Naive thymus-derived CD8-positive, alpha-beta T cell (primary cell): ENCODE measurements at places on chromosomes 7 and 10.
A peak's percentile ranks its signal among the peaks of the same experiment; 100 is the strongest.

- DNase-seq: no peak
Measured at GRCh38 chr7:50591480-50592438, 26.6 kb upstream of the DDC start.

GRCh38 chr10:106571192-106571946, 593.1 kb downstream of the SORCS1 start:
- DNase-seq: no peak

DNA sequence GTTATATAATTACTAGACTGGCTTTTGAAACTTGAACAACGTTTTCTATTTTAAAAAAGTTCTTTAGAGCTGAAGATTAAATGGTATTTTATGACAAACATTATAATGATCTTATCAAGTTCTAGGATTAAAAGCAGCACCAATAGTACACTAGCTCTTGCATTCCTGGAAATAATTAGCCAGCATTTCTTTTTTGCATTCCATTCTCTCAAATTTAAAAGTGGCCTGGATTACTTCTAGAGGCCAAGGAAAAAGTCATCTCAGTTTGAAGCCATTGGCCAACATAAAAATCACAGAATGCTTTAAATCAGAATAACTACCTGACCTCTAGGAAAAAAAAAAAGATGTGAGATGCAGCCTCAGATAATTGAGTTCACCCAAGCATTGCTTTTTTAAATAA, 1326.4 kb upstream of the SORCS1 start:
- no peak for DNase-seq

- no peak for DNase-seq
Measured at GRCh38 chr10:73625004-73625883, 16.0 kb downstream of the MYOZ1 start.

GRCh38 chr10:128463991-128464760, 338.0 kb upstream of the MKI67 start:
- peak; percentile 26 for DNase-seq

DNA sequence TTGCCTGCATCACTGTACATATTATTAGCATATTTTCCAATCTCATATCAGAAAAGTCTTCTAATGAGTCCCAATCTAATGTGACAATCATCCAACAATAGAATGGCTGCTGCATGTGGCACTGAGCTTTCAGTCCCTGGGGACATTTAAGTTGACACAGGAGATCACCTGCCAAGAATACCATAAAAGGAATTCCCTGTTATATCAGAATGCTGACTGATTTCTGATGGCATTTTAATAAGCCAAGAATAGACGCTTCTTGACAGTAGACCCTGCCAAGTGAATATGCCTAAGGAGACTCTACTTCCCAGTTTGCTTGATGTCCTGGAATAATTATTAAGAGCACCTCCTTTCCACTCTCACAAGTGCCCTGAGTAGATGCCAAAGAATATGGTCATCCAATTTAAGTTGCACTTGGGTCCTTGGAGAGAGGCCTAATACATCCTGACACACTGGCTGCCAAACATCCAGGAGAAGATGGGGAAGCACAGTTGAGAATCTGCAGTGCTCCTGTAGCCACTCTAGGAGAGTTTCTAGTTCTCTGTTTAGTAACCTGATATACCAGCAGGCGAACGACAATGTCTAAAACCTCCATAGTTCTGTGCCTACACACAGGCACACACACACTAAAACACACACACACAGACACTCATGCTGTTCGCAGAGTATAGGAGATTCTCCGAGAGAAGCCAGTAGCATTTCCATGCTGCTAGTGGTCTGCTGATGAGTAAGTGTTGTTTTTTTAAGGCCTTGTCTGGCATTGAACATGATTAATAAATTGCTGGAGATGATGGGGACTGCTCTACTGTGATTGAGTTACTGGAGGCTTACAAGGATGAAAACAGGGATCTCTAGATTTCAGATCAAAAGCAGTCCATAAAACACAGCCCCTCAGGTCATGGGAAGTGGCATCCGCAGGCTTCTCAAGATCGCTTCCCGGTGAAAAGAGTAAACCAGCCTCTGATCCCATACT, 369.6 kb downstream of the KCNMA1 start:
- DNase-seq: no peak

GRCh38 chr7:111082351-111082750, 8.6 kb upstream of the LRRN3 start:
- DNase-seq: no peak

DNA sequence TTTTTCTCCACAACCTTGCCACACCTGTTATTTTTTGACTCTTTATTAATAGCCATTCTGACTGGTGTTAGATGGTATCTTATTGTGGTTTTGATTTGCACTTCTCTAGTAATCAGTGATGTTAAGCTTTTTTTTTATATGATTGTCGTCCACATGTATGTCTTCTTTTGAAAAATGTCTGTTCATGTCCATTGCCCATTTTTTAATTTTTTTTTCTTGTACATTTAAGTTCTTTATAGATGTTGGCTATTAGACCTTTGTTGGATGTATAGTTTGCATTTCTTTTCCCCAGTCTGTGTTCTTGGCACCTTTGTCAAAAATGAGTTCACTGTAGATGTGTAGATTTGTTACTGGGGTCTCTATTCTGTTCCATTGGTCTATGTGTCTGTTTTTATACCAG, 28.8 kb downstream of the ZSCAN25 start:
- no peak for DNase-seq

DNA sequence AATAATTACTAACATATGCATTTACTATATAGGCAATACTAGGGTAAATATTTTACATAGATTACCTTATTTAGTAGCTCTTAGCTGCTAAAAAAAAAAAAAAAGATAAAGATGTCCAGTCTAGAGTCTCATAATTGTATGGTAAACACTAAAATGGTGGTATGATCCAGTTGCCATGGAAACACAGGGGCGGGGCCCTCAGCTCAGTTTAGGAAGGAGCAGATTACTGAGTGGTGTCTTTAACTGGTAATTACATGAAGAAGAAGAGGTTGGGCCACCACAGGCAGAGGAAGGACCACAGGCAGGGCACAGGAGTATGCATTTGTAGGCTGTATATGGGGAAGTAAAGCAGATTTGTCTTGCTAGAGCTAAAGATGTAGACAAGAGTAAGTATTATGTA, 43.7 kb downstream of the ITGB8 start:
- no peak for DNase-seq

GRCh38 chr10:44362866-44363711, 21.8 kb downstream of the CXCL12 start:
- no peak for DNase-seq

DNA sequence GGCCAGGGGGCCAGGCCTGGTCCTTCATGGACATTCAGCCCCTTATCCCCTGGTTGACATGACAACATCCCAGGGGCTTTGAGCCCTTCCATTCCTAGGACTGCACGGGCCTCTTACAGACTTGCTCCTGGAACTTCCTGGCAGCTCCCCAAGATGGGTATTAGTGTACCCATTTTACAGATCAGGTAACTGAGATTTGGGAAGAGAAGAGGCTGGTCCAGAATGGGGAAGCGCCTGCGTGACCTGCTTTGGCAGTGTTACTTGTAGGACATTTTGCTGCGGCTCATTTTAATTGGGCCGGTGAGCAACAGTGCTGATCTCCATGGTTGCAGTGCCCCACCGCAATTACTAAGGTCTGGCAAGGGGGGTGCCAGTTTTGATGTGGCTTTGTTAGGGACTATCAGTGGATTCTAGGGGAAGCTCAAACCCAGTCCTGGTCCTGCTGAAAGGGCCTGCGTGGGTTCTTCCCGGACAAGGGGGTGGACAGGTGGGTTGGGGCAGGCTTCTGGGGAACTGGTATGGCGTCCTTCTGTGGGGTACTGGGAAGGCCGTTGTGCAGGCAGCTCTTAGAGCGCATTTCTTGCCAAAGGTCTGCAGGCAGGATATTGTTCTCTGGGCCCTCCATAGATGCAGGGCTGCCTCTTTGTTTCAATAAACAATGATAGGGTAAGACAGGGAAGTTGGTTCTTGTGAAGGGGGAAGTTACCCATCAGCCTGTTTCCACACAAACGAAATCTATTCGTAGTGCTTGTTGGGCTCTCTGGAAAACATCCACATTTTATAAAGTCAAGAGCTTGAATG, 137.6 kb downstream of the RGS10 start:
- no peak for DNase-seq

DNA sequence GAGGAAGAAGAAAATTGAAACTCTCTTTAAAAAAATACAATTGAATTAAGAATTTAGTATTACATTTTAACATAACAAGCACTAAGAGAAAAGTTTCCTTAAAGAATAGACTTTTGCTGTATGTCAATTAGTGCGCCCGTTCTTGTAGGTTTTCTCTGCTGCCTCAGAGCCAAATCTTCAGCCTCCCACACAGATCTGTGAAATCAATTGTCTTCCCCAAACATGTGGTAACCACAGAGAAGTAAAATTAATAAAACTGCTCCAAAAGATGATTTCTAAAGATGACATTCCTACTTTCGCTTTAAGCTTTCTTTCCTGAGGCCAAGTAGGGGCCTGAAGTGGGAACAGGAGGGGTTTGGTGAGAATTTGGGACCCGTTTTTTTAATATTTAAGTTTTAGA, 113.2 kb upstream of the ADO start:
- no peak for DNase-seq

DNA sequence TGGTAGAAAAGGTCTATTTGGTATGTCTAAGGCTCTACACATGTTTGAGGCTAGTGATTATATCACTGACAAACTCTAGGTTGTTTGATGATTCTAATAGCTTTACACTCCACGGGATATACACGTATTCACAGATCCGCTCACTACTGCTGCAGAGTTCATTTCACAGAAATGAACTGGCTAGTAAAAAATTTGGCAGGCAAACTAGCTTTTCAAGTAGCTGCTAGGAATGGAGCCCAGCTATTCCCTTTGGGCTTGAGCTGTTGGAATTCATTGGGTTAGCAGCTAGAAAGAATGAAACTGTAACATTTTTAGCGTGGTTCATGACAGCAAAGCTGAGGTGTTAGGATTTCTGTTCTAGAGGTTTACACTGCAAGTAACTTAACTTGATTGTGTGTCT, 37.6 kb downstream of the R3HCC1L start:
- no peak for DNase-seq

GRCh38 chr7:151206914-151207313, 3.4 kb downstream of the H2BK1 start:
- peak; percentile 38 for DNase-seq

GRCh38 chr7:133562621-133563020, 309.7 kb downstream of the EXOC4 start:
- no peak for DNase-seq

GRCh38 chr7:101912716-101913110, 95.3 kb downstream of the CUX1 start:
- DNase-seq: no peak

- no peak for DNase-seq
Measured at GRCh38 chr10:119112056-119112455, 8.1 kb downstream of the DENND10 start.

- DNase-seq: no peak
Measured at GRCh38 chr10:73653701-73654100, 2.1 kb downstream of the SYNPO2L start.

DNA sequence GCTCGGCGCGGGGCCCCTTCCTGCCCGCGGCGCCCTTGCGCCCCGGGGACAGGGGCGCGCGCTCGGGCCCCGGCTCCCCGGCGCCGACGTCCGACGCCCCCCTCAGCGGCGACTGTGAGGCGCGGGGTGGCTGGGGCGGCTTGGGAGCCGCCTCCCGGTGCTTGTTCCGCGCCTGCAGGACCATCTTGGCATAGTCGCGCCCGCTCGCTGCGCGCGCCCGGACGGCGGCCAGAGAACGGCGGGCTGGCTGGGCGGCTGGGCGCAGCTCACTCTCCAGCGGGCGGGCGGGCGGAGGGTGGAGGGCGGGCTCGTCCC, at the start of gene DPY19L1:
Gene DPY19L1 (minus strand): TSS at position 275 of the 315 bp plus-strand sequence. CDS start 91 bp downstream, at position 184.
- no peak for DNase-seq

DNA sequence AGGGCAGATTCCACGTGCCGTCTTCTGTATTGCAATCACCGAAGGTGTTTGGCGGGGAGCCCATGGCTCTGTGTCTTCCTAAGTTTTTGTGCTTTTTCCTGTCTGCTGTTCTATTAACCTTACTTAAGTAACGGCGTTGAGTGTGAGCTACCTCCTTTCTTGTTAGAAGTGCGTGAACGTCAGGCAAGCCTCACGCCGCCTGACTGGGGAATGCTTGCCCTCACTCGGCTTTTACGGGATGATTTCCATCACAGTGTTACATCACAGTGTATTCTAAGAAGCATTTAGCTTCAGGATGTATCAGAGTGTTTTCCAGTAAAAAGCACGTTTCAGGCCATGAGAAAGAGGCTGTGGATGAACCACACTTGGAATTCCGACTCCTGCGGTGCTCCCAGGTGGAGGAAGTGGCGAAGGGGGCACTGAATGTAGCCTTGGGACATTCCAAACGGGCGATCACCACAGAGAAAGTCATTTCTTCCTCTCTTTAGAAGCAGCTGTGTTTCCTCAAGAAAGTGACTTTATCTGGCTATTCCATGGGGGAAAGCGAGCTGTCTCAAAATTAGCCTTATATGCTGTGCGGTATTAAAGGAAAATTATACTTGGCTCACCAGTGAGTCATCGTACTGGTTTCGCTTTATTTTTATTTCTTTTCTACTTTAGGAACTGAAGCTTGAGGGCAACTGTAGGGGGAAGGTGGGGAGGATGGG, 290.7 kb downstream of the KLF6 start:
- DNase-seq: no peak

GRCh38 chr10:89633484-89633883, 11.6 kb downstream of the PANK1 start:
- no peak for DNase-seq

- DNase-seq: no peak
Measured at GRCh38 chr7:87702326-87702725, 74.1 kb downstream of the RUNDC3B start.

DNA sequence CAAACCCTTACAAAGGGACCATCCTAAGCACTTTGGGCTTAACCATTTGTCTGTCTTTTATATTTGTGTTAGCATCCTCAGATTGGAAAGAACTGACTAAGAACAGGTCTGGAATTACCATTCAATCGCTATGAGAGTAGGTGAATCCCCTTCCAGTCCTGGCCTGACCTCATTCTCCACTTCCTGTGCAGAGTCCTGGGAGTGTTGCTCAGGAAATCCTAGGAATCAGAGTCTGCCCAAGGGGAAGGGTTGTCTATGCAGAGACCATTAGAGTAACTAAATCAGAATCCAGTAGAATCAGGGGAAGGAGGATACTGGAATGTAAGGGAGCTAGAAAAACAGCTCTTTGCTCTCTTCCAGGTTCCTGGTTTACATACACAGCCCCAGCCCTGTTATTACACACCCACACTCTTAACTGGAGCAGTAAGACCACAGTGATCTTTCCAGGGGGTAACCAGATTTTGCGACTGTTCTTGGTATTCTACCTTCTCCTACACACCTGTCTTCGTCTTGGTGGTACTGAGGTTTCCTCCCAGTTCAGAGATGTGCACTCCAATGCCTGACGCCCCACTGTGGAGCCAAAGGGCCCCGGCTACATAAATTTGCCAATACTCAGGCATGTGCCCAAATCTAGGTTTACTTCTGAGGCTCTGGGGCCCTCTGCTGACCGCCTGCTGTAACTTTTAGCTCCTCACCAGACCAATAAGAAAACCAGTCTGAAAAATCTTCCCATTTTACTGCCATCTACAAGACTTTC, 103.7 kb downstream of the RNF216 start:
- DNase-seq: no peak
